ENCODE measurements at places on chromosomes 1 and 21.

GRCh38 chr1:3463013-3463385, 8.5 kb downstream of the ARHGEF16 start:
- DNase-seq, result no peak

DNA sequence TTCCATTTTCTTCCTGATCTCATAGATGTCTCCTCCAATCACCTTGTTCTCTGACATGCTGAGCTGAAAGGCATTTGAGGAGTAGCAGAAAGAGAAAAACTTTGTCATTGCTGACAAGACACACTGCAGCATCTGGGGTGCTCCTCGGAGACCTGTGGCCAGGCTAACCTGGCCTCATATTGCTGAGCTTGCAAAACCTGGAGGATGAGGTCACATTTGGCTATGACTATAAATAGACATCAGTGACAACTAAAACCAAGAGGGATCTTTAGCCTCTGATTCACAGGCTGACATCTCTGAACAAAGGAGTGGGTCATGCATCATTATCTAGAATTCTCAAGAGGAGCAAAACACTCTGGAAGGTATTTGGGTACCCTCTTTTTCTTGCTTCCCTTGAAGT, 83.7 kb downstream of the PROX1 start:
- DNase-seq, result no peak

GRCh38 chr1:178938959-178939317, 68.1 kb upstream of the ANGPTL1 start:
- no peak for DNase-seq

GRCh38 chr21:28746166-28746565, 246.5 kb downstream of the LTN1 start:
- no peak for DNase-seq
